Motor neuron (in vitro differentiated cells): ENCODE measurements at places on chromosomes 5 and 9. TPM values are rescaled to one million over a fixed set of nuclear protein-coding genes. Genes with fewer than 3 reads are reported as not detected.

- ATAC-seq = no peak
Observed at GRCh38 chr9:6829536-6829935, 71.8 kb downstream of the KDM4C start.

The IL17B gene
- 0.67 TPM in 1 of 2 replicates, not detected in the other for total RNA-seq

DNA sequence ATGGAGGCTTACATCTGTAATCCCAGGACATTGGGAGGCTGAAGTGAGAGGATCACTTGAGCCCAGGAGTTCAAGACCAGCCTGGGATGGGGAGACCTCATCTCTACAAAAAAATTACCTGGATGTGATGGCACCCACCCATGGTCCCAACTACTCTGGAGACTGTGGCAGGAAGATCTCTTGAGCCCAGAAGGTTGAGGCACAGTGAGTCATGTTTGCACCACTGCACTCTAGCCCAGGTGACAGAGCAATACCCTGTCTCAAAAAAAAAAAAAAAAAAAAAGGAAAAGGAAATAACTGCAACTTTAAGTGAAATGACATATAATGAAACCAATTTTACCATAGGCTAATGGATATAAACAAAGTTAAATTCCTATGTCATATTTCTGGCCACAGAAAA, 152.1 kb upstream of the DHFR start:
- ATAC-seq = no peak

- no peak for ATAC-seq
Observed at GRCh38 chr5:111694133-111694532, 62.9 kb downstream of the NREP start.

The ADAMTSL1 gene
- total RNA-seq = 7.5 and 7.6 TPM in 2 replicates

DNA sequence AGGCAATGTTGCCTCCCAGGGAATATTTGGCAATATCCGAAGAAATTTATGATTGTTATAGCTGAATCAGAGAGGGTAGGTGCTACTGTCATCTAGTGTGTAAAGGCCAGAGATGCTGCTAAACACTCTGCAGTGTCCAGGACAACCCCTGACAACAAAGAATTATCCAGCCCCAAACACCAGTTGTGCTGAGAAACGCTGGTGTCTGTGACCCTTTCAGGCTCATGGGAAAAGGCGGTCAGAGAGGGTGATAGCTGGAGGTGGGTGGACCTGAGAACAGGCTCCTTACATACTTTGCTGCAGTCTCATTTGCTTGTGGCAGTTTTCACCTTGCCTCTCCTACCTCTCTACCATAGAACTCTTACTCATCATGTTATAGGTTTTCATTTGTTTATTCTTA, 295.3 kb upstream of the DMRT1 start:
- no peak for ATAC-seq

- no peak for ATAC-seq
Observed at GRCh38 chr5:57054135-57054534, 102.2 kb upstream of the MIER3 start.

DNA sequence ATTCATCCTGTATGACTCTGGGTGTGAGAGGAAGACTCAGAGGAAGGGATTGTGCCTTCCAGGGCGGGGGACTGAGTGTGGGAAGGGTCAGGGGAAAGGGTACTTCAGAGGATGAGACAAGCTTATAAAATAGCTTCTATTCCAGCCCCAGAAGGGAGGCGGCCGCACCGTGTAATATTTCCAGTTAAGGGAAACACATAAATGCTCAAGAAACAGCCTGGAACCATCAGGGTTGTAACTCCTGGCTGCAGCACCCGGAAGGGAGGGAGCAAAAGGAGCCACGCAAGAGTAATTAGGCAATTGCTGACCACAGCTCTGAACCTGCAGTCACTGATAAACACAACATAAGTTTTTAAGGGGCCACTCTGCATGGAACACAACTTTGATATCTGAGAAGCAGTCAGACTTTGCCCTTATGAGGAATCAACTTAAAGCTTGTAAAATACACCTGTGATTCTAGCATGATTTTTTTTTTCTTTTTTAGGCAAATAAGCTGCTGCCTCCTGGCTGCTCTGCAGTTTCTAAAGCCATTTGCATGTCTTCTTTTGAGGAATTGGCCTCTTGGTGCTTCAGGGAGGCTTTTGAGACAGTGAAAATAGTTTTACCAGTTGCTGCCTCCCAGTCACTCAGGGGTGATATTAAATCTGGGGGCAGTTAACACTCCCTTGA, 382.7 kb downstream of the ENC1 start:
- ATAC-seq = peak; percentile 51

DNA sequence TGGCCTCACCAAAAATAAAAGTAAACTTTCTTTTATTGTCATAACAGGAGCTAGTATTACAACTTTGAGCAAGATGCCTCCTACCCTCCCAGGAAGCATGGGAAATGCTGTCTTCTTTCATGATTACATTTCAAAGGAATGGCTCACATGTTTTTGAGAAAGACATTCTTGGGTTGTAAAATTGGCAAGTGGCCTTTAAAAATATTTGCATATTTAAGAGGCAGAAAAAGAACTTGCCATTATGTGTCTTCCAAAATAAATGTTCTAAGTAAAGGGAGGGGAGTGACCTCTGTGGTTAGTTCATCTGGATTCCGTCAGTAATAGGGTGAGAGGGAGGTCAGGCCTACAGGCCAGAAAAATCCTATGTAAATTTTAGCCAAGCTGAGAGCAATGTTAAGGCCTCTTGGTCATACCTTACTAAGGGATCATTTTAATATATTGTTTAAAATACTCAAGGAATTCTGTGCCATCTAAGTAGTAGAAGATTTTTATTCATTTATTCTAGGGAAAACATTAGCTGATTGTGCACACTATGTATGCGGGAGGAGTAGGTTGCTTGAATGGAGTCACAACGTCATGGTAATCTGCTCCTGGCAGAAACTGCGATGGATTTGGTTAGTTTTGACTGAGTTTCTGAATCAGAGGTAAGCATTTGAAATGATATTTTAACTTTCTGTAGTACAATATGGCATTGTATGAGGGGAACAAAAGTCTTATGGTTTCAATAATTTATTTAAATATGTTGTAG, 1485.7 kb upstream of the CDH9 start:
- peak; percentile 93 for ATAC-seq

DNA sequence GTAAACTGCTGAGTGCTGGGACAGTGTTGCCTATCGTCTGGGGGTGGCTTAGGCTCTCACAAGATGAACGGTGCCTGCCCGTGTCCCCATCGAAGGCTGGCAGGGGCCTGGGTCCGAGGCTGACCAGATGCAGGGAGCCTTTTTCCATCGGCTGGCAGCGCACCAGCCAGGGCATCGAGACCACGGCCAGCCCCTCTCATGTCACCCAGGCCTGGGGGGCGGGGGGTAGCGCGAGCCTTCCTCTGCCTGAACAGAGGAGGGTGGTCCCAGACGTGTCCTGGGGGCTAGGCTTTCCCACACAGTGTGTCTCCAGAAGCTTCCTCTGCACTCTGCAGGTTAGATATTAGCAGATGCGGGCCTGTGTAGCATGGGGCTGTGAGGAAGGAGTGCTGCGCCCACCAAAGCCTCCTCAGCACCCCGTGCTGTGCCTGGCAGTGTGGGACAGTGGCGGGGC, 17.3 kb downstream of the FGD3 start:
- ATAC-seq = no peak

GRCh38 chr9:98823666-98824334, 16.3 kb downstream of the GALNT12 start:
- no peak for ATAC-seq

The RGMB gene
- total RNA-seq = 30.4 and 32.4 TPM in 2 replicates

The MTAP gene
- total RNA-seq = 11.2 and 12.8 TPM in 2 replicates

DNA sequence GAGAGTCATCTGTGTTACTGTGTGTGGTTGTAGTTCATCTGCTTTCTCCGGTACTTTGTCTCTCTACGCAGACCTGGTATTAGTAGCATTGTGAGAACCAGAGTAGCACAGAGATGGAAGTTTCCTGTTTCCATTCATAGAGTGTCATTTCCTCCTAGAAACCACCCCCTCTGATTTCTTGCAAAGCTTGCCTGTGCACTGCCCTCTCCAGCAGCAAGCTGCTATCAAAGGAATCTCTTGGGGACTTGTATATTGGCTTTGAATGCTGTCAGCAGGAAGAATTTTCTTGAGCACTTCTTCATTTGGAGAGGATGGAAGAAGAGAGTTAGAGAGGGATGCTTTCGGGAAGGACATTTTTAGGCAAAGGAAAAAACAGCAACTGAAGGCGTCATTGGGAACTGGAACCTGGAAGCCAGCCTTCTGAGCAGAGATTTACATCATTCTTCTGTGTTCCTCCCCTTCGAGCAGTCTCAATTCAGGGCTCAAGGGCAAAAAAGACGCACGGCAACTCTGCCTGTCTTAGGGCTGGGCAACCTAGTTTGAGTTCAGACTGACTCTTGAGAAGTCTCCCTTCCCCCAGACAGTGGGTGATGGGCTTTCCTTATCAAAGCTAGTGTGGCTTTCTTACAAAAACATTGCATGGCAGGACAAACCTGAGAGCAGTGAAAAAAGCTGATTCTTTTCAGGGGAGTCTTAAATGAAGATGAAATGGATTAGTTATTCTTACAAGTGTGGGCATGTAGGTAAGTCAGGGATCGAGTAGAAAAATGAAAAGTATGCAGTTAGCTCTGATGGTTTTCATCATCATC, 226.3 kb downstream of the AOPEP start:
- no peak for ATAC-seq

The PTCD2 gene
- 4.8 and 6.4 TPM in 2 replicates for total RNA-seq

DNA sequence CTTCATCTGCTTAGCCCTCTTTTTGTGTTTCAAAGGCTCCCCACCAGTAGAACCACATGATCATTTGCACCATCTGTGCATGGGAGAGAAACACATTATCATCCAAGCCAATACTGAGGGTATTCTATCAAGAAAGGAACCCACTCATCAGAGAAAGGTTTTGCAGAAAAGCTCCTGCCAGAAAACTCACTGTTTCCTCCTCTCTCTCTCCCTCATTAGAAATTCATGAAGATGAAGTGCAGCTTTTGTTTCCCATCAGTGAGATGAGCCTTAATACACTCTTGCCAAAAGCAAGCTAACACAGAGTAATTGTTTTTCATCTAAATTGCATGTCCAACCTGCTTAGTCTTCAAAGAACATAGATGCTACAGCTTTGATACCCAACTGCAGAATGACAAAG, 142.4 kb upstream of the GRAMD2B start:
- ATAC-seq = peak; percentile 71

- ATAC-seq = no peak
Observed at GRCh38 chr5:6746244-6746643, 33.0 kb downstream of the TENT4A start.

The GBA2 gene
- total RNA-seq = 121 and 128 TPM in 2 replicates

GRCh38 chr5:57442080-57442839, 40.4 kb downstream of the ACTBL2 start:
- ATAC-seq = no peak

GRCh38 chr5:963673-964531, 44.7 kb upstream of the NKD2 start:
- no peak for ATAC-seq

DNA sequence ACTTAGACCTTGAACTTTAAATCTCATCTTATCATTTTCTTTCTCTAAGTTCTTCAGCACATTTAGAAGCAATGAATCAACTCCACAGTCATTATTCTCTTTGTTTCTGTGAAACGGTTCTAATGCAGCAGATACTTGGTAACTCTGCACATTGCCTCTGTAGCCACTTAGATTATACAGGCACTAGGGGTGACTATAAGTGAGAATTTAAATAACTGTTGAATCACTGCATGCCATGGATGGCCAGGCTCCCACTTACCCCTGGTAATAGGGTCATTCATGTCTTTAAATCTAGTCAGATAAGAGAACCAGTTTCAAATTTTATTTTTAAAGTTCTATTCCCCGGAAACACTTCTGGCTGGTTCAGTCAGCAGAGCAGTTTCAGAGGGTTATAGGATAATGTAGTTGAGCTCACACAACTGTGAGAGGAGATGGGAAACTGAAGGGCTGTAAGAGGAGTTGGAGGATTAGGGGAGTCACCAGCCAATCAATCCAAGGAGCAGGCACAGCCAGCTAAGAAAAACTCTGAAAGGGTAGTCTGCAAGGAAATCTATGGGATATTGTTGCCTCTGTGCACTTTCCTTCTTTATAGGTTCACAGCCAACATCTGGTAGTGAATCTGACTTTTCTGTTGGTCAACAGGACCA, 4.2 kb upstream of the MINAR2 start:
- no peak for ATAC-seq
